ENCODE measurements at places on chromosomes 4 and X.

DNA sequence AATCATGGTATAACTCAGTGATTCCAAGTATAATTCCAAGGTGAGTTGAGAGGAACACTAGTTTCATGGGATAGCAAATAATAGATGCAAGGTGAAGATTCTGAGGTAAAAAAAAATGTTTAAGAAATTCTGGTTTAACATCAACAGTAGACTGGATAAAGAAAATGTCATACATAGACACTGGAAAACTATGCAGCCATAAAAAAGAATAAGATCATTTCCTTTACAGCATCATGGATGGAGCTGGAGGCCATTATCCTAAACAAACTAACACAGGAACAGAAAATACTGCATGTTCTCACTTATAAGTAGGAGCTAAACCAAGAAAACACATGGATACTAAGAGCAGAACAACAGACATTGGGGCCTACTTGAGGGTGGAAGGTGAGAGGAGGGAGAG, 54.6 kb upstream of the LEF1 start:
- no peak for DNase-seq

- DNase-seq: no peak
These were observed 254.6 kb downstream of the LDB2 start for GRCh38 chr4:16643893-16644292.

- no peak for DNase-seq
These were observed 89.4 kb upstream of the HPF1 start for GRCh38 chr4:169847171-169847570.

DNA sequence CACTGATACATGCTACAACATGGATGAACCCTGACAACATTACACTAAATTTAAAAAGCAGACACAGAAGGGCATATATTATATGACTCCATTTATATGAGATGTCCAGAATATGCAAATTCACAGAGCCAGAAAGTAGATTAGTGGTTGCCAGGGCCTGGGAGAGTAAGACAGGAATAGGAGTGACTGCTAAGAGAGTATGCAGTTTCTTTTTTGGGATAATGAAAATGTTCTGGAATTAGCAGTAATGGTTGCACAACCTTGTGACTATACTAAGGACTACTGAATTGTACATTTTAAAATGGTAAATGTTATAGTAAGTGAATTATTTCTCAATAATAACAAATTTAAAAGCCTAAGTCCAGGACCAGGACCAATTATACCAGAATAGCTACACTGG, 29.5 kb upstream of the NUP54 start:
- no peak for DNase-seq

DNA sequence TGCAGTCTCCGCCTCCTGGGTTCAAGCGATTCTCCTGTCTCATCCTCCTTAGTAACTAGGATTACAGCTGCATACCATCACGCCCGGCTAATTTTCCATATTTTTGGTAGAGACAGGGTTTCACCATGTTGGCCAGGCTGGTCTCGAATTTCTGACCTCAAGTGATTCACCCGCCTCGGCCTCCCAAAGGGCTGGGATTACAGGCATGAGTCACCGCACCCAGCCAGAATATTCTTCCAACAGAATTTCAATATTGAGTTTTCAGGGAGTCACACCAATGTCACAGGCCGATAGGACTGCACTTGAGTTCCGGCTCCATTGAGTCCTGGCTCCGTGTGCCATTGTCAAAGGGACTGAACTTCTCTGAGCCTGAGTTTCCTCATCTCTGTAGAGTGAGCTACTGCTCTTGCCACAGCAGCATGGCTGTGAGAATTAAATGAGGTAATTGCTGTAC, 82.9 kb downstream of the CLCN4 start:
- no peak for DNase-seq

DNA sequence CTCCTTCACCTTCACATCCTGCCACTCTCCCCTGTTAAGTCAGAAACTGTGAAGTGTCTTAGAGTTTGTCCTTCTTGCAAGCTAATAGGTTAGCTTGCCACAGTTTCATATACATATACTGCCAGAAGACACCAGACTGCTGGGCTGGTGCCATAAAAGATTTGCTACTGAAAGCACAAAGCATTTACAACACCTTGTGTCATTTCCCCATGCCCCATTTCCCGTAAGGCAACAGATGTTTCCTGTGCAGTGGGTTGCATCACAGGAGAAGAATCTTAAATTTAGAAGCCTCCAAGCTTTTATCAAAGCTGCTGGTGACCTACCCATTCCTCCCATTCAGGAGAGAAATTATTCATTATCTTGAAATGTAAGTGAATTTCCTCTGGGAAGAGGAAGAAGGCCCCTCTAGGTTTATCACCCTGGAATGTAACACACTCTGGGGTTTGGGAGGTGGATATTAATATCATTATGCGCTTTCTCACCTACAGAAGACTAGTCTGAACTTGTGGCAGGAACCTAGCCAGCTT, 34.5 kb upstream of the RAB33B start:
- no peak for DNase-seq

- DNase-seq: no peak
These were observed 62.6 kb downstream of the COQ2 start for GRCh38 chr4:83221897-83222441.

- DNase-seq: no peak
These were observed 198.8 kb upstream of the FAT4 start for GRCh38 chr4:125115941-125116340.

- no peak for DNase-seq
These were observed 17.0 kb upstream of the WWC2 start for GRCh38 chr4:183082053-183082452.

- no peak for DNase-seq
These were observed 29.9 kb downstream of the VCX2 start for GRCh38 chrX:8140986-8141744.

DNA sequence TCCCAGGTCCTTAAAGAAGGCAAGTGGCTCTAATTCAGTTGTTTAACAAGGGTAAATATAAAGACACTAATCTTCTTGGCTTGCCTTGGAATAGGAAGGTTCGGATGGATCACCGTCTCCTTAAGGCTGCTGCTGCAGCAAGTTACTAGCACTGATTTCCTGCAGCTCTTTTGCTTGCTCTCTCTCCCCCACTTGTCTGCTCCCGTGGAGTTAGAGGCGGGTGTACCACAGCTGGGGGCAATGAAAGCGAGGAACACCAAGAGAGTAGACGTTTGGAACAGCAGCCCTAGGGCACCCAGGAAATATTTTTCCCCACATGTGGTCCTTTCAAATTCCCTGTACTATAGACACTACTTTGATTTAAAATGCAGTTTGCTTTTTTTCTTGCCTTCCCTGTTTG, 202.2 kb downstream of the SH2D1A start:
- no peak for DNase-seq

DNA sequence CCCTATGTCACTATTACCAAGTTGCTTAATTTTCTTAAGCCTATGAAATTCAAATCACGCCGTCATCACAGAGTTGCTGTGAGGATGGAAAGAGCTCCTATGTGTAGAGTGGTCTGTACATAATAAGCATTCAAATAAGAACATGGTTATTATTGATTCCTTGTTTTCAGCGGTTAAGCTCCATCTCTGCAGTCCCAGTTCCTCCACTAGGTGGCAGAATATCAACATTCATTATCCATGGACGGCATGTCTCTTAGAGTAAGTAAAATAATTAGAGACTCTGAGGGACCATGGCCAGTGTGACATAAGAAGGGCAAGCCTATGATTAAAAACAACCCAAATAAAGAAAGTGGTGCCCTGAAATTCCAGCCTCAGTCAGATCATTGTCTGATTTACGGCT, 132.5 kb upstream of the NHS start:
- peak; percentile 11 for DNase-seq

- DNase-seq: peak; percentile 10
These were observed at the start of gene KCNIP4 for GRCh38 chr4:21948347-21949072. Gene KCNIP4, minus strand, starts transcription at chr4:21948772.

DNA sequence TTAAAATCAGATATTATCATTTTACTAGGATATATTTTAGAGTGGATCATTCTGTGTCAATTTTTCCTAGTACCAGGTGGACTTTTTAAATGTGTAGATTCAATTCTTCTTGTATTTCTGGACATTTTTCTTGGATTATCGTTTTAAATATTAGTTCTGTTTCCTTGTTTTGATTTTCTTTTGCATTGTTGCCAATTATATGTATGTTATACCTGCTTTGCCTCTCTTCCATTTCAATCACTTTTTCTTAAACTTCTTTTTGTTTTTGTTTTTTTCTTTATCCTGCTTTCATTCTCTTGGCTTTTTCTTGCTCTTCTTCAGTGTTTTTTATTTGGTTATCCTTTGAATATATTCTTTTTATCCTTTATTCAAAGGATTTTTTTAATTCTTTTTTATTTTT, 141.0 kb downstream of the STOX2 start:
- DNase-seq: no peak

- no peak for DNase-seq
These were observed 28.3 kb upstream of the DYNLT3 start for GRCh38 chrX:37875675-37876074.

GRCh38 chr4:8368061-8368481, 72.5 kb downstream of the ACOX3 start:
- no peak for DNase-seq

- DNase-seq: no peak
These were observed 1.6 kb upstream of the ASB5 start for GRCh38 chr4:176270669-176271068.

DNA sequence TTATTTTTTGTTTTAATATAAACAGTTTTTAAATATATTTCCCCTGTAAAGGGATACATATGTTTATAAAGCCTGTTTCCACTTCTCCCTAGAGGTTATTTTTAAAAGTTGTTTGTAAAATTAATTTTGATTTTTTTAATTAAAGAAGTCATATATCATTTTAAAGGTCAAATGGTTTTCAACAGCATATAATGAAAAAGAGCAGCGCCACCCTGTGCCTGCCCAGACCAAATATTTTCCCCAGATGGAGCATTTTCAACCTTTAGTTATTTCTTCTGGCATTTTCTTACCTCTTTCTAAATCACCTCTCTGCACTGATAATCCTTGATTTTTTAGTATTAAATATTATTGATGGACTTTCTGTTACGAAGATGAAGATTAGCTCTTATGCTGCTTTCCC, 21.0 kb downstream of the MSX1 start:
- no peak for DNase-seq

DNA sequence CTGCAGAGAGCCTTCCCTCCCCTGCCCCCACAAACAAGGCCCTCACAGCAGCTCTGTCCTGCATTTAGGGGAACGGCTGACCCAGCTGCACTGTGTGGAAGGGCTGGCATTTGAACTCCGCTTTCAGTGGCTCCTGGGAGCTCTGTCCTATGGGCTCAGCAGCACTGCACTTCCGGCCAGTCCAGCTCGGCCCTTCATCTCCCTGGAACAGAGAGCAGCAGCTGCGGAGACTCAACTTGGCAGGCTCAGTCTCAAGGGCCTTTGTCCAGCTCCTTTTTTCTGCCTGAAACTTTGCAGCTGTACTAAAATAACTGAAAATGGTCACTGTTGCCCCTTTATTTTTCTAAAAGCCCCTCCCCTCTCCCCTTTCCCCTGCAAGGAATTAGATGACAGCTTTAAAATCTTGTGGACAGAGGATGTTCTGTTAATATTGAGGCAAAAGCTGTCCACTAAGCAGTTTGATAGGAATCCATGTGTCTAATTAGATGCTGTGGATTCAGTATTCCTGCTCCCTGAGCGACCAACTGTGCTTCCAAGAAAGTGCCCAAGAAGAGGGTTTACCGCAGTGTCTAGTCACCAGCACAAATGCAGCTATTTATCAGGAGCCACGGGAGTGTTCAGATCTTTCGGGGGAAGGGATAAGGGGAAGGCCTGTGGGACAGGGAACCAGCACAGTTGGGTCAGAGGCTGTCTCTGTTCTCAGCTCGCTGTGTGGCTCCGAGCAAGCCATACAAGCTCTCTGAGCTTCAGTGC, 133.1 kb downstream of the AFAP1 start:
- DNase-seq: no peak

DNA sequence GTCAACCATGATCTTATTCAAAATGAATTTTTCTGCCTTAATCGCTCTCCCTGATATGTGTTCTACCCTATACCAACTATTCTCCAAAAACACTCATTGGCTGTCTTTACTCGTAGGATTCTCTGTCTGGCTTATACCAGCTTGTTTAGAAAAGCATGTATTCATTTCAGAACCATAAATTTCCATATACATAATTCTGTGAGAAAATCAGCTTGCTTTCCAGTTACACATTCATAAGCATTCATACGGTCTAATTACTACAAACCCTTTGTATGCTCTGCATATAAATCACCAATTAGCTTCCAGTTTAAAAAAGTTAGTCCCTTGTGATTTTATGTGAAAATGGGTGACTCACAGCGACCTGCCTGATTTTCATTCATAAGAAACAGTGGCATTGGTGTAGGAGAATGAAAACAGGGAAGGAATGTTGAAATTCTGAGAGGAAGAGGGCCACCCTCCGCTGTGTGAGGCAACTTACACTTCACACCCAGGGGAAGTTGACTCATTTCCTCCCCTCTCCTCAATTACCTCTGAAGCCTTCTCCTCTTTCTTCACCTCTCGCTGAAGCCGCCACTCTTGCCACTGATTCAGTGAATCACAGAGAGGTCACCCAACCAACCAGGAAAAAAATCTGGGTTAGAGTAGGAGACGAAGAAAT, 63.3 kb downstream of the MEPE start:
- DNase-seq: no peak

- no peak for DNase-seq
These were observed 572.9 kb upstream of the ZFP42 start for GRCh38 chr4:187422655-187423054.

- DNase-seq: no peak
These were observed 1.6 kb upstream of the PDGFRA start for GRCh38 chr4:54227256-54228055.

GRCh38 chr4:153257151-153257620, 52.9 kb downstream of the TRIM2 start:
- peak; percentile 28 for DNase-seq

GRCh38 chrX:152892999-152893891, 4.6 kb upstream of the ZNF185 start:
- no peak for DNase-seq

GRCh38 chrX:32443841-32444240, 767.5 kb downstream of the DMD start:
- DNase-seq: no peak

- DNase-seq: no peak
These were observed 356.8 kb downstream of the BMPR1B start for GRCh38 chr4:95114521-95114920.

DNA sequence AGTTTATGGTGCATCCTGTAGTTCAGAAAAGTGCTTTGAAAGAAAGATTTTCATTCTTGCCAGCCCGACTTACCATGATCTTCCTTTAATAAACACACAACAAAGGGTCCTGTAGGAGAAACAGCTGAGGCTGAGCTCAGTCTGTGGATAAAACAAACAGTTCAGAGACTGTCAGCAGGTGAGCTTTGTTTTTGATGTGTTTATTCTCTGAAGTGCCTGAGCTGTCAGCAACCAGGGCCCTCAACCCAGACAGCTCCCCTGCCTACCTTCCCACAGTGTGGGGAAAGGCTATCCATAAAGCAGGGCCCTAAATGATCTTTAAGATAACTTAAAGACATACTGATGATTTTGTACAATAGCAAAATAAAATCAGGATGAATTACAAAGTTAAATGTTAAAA, 459.2 kb upstream of the GALNT7 start:
- DNase-seq: no peak
